Melanocyte of skin (primary cell): ENCODE measurements at places on chromosomes 2 and 18. TPM values are rescaled to one million over a fixed set of nuclear protein-coding genes. Genes with fewer than 3 reads are reported as not detected.

ABCB11 gene
- total RNA-seq, result not detected in 2 replicates

FOXD4L1 gene
- total RNA-seq, result 0.34 TPM in 1 of 2 replicates, not detected in the other

TMEM198 gene
- total RNA-seq, result 2.8 and 4.3 TPM in 2 replicates

COBLL1 gene
- 25.5 and 29.1 TPM in 2 replicates for total RNA-seq

TUBA4B gene
- total RNA-seq, result not detected in 2 replicates

VAMP5 gene
- total RNA-seq, result 11.0 and 17.4 TPM in 2 replicates
